ENCODE measurements at places on chromosomes 12 and 14. TPM values are rescaled to one million over a fixed set of nuclear protein-coding genes. Genes with fewer than 3 reads are reported as not detected.

Gene SLC6A12
- 2.1 TPM for total RNA-seq

Gene BATF
- total RNA-seq: not detected

Gene CFAP251
- total RNA-seq: 3.7 TPM

Gene MMP17
- 1.7 TPM for total RNA-seq

Gene FERMT2
- 86.3 TPM for total RNA-seq

Gene RDH12
- not detected for total RNA-seq

Gene IFNG-AS1
- total RNA-seq: not detected

Gene FGF6
- not detected for total RNA-seq

Gene KCNH3
- 0.41 TPM for total RNA-seq

Gene TMEM30B
- total RNA-seq: 11.3 TPM

Gene ACSS3
- total RNA-seq: 5.5 TPM

Gene NUP37
- total RNA-seq: 23.1 TPM

Gene SCN8A
- 3.1 TPM for total RNA-seq

DNA sequence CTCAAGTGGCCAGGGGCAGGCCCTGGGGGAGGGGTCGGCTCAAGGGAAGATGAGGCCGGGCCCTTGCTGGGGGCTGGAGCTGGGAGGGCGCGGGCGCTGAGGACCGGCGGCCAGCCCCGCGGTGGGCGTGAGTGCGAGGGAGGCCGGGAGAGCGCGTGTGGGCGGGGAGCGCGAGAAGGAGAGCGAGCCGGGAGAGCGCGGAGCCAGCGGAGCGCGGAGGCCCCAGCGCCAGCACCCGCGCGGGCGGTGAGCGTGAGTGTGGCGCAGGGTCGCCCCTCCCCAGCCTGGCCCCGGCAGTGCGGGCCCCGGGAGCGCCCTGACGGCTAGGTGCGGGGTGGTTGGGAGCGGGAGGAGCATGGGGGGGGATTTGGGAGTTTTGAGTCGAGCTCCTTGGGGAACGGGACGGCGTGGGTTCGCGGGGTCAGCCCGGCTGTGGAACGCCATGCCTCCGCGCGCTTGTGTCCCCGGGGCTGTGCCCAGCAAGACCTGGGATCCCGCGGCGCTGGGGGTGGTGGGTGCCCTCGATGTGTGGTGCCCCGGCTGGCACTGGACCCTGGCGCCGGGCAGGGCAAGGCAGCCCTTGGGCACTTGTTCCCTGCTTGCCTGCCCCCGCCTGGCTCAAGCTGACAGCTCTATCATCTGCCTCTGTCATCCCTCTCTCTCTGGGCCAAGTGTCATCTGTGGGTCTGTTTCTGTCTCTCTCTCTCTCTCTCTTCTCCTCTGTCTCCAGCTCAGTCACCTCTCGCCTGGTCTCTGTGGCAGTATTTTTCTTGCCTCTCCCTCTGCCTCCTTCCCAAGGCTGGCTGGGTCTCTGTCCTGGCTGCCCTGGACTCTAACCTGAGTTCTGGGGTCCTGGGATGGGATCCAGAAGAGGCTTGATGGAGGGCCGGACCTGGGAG lies at the start of gene LBHD2:
Gene LBHD2 (plus strand): TSS at position 190 of the 899 bp plus-strand sequence. CDS start 1,803 bp downstream, outside the sequence.
- DNase-seq: no peak

- no peak for DNase-seq
Observed at GRCh38 chr14:34232790-34233189, 229.2 kb downstream of the SPTSSA start.

DNA sequence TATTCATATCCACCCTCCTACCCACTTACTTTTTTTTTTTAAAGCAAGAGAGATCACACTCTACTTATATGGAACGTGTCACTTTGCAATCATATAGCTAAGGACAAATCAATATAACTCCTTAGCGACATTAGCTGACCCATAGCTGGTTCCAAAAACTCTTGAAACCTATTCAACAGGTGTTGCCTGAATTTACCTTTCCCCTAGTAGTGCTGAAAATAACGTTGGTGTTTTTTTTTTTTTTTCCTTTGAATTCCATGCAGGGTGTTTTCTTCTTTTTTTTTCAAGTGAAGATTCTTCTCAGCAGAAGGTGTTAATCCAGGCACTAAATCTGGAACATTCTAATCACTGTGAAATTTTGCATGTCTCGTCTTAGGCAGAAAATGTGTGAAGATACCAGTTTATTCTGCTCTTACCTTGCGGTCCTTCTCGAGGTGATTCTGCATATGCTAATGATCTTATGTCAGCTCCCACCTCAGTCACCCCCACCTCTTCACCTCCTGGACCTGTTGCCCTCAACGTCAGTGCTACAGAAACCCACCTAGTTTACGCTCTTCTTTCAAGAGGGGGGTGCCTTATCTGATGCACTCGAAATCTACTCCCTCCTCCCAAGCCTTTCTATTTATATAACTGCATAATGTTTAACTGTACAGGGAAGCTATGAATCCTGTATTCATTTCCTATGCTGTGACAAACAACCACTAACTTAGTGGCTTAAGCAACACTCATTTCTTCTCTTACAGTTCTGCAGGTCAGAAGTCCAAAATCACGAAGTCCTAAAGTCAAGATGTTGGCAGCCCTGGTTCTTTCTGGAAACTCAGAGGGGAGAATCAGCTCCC lies 7.1 kb upstream of the VPS37B start:
- no peak for DNase-seq

DNA sequence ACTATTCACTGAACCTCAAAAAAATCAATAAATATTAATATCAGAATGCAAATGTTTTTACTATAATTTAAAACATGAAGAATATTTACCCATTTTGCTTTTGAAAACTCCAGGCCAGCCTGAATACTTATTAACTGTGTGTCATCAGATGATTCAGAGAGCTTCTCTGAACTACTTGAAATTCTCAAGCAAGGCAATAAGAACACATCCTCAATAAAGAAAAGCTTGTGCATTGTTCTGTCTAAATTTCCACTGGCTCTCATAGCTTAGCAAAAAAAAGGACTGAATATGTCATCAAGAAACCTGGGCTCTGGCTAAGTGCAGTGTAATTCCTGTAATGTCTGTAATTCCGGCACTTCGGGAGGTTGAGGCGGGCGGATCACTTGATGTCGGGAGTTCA lies 194.1 kb downstream of the BTG1 start:
- no peak for DNase-seq

GRCh38 chr14:61673305-61673704 lies 22.0 kb upstream of the HIF1A start:
- no peak for DNase-seq

DNA sequence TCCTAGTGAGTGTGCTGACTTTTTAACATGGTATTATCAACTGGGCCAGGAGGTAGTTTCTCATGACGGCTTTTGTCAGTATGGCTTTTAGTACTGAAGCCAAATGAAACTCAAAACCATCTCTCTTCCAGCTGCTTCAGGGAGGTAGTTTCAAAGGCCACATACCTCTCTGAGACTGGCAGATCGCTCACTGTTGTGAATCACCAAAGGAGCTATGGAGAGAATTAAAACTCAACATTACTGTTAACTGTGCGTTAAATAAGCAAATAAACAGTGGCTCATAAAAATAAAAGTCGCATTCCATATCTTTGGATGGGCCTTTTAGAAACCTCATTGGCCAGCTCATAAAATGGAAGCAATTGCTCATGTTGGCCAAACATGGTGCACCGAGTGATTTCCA lies 141.1 kb downstream of the HMGA2 start:
- no peak for DNase-seq

GRCh38 chr14:24277606-24278321 lies 6.4 kb upstream of the RABGGTA start:
- no peak for DNase-seq

DNA sequence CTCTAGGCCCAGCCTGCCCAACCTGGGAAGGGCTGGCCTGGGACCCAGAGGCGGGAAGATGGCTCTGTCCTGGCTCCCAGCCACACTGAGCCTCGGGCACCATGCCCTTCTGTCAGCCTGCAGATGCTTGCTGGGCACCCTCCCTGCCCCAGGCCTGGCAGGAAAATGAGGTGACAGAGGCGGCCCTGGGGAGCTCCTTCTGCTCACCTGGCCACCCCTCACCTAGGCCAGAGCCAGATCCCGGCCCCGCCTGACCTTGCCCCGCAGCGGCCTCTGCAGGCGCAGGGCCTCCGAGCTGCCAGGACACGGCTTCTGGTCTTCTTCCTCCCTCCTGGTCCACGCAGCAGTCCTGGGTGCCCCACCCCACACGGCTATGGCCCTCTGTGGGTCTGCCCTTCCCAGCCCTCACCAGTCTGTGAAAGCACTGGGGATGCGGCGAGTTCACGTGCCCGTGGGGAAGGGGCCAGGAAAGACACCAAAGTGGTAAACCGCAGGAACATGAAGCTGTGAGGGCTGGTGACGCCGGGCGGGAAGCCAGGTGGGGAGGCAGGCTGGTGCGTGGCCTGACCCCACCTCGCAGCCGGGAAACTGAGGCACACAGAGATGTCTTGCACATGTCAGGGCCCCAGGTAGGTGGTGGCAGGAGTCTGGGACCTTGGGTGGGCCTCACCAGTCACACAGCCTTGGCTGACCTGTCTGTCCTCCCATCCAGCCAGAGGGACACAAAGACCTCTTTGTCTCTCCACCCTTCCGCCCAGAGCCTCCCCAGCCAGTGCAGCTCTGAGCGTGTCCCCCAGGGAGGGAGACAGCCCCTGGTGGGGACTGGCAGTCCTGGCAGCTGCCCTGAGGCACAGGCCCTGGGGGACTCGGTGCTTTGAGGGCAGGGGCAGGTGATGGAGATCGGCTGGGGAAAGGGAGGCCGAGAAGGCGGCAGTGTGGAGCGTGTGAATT lies 12.8 kb downstream of the BAG5 start:
- DNase-seq: no peak

DNA sequence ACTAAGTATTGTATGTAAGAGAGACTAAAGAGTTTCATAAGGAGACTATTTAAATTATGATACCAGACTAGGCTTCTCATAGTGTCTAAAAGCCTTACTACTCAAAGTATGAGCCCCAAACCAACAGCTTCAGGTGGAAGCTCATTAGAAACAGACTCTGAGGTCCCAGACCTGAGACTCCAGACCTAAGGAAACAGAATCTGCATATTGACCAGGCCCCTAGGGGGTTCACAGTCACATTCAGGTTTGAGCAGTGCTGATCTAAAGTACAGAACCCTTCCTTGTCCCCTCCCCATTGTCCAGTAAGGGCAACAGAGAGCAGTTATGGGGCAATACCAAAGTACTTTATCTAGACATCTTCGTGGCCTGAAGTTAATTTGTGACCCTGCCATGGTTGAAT lies 87.7 kb downstream of the SSPN start:
- no peak for DNase-seq

- no peak for DNase-seq
Observed at GRCh38 chr12:61880186-61880585, 380.0 kb upstream of the USP15 start.

GRCh38 chr12:122023339-122024131 lies 1.9 kb downstream of the BCL7A start:
- DNase-seq: no peak

- no peak for DNase-seq
Observed at GRCh38 chr14:89013098-89013504, 188.7 kb downstream of the TTC8 start.

DNA sequence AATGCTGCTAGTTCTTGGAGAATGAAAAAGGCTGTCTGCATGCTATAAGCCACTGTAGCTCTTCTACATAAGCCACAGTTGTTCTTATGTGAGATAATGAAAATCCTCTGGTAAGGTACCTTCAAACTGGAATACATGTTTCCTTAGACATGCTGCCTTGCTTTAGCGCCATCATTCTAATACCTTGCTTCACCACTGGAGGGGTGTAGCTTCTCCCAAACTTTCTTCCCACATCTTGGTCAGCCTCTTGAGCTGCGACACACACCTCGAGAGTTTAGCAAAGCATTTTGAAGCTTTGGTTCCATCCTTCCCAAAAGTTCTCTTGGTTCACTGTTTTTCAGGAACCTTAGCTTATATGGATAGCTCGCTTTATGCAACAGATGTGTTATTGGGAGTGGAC lies 69.5 kb downstream of the NKX2-1 start:
- DNase-seq: no peak

DNA sequence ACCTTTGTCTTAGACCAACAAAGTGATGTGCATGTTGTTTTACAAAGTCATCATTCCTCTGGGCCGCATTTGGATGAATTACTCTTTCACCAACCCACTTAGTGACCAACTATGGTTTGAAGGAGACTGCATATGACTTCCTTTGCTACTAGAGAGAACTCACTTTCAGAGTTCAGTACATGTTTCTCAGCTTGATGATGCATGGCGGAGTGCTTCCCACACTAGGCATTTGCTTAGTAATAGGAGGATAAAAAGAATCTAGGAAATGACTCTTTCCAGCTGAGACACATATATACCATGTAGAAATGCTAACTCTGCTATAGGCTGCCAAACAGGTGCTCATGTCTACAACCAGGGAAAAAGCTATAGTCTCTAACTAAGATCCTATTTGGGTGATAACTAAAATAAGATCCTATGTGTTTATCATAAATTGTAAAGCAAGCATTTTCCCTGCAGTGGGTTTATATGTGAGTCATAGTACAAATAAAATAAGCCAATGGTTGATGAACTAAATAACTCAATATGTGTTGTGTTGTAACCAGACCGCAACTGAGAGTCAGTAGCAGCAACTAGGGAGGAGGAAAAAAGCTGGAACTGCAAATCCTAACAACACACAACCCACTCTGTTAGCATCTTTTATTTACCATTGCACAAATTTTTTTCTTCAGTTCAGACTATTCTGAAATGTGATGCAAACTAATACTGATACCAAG lies 87.2 kb downstream of the TSPAN8 start:
- no peak for DNase-seq

DNA sequence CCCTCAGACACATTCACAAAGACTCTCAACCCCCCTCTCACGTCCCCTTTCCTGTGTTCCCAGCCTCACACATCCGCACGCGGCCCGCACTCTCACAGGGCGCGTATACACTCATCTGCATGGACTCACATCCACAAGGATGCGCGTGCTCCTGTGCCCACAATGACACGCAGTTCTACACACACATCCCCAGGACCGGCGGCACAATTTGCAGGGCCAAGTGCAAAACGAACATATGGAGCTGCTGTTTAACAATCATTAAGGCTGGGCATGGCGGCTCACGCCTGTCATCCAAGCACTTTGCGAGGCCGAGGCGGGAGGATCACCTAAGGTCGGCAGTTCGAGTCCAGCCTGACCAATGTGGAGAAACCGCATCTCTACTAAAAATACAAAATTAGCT lies 36.4 kb upstream of the EML1 start:
- no peak for DNase-seq

- no peak for DNase-seq
Observed at GRCh38 chr12:9948606-9949296, 16.6 kb upstream of the CLEC2A start.

- no peak for DNase-seq
Observed at GRCh38 chr12:102958073-102958829, 777 bp downstream of the ASCL1 start.

DNA sequence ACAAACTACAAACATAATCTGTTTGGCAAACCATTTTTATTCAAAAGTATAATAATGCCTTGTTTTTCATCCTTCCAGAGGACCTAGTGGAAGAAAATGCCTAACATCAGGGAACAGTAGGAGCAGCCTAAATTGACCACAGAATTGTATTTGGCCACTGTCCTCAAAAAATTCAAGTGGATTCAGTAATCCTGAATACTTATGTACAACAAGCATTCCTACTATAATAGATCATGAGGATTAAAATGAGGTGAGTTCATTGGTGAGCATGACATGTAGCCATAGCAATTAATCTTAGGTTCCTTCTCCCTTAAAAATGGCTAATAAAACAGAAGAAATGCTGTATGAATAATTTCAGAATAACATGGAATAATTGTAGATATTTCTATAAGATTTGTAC lies 209.3 kb downstream of the DAD1 start:
- no peak for DNase-seq

- DNase-seq: no peak
Observed at GRCh38 chr12:27747111-27747820, 32.8 kb upstream of the KLHL42 start.
